ELR (cell line): ENCODE measurements at places on chromosomes 5 and 9.

GRCh38 chr9:92970467-92970923 is 23.2 kb downstream of the FGD3 start:
- peak; percentile 28 for DNase-seq

DNA sequence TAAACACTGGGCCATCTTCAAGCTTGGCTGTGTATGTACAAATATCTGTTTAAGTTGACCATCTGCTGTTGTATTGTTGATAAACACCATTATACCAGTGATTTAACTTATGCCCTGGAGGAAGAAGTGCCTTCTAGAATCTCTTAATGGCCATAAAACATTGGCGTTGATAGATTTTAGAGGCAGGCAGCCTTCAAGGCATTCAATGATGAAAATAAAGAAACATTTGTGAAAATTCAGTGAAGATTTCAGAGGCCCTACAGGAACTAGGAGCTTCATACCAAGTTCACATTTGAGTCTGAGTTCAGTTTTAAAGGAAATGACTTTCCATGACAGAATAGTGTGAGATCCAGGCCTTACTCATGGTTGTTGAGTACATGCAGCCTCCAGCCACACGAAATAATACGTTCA is 52.2 kb downstream of the MAP1B start:
- peak; percentile 84 for DNase-seq

DNA sequence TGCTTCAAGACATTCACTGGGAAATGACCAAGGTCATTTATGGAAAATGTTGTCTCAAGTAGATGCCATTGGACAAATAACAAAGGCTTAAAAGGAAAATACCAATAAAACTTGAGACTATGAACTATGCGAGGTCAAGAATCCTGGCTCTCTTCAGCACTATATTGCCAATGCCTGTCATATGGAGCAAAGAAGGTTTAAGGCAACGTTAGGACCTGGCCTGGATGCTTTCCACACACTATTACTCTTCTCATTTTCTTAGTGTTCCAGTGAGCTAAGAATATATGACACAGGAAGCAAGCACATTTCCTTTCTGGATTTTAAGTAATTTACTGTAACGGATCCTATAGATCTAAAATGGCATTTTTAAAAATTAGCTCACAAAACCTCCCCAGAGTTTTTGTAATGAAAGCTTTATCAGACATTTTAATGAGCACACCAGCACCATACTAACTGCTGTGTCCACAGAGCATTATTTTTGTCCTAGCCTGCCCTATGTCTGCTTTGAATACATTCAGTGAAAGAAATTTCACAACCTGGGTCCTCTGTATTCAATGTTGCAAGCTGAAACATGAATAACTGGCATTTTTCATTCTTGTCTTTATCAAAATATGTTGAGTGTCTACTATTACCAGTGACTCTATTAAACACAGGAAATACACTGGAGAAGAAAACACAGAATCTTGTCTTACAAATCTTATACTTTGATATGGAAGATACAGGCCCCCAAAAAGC is 315.6 kb downstream of the CETN3 start:
- no peak for DNase-seq

DNA sequence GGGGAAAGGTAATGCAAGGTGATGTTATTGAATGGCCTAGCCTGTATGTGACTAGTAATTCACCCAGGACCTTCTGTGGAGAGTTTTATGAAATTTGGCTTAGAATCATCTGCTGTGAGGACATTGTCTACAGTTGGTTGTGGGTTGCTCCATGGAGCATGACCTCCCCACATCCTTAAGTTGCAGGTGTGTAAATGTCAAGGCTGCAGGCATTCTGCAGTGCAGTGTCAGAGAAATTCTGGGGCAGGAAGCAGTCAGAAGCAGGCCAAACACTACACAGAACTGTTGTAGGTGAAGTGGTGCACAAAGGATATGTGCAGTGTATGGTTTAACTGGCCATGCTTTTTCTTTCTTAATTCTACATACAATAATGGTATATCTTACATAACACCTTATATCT is 588.3 kb downstream of the EBF1 start:
- no peak for DNase-seq

GRCh38 chr5:96079075-96079474 is 117.4 kb upstream of the ELL2 start:
- peak; percentile 96 for DNase-seq

DNA sequence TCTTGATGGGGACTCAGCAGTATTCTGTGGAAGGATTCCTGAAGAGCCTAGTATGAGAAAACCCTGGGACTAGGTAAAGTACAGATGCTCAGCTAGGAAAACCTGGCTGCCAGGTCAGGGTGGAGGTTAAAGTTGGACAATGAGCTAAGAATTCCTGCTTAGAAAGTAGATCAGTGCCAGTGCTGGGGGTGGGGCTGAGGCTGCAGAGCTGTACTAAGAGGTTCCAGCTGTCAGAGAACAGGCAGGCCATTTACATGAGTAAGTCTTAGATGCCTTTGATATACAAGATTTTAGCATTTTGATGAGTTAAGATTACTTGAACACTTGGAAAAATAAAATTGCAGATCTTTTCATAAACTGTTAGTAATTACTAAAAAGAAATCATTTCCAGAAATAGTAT is 332.3 kb upstream of the NUDT12 start:
- no peak for DNase-seq

GRCh38 chr5:145157841-145158240 is 677.3 kb downstream of the PRELID2 start:
- DNase-seq, result no peak

DNA sequence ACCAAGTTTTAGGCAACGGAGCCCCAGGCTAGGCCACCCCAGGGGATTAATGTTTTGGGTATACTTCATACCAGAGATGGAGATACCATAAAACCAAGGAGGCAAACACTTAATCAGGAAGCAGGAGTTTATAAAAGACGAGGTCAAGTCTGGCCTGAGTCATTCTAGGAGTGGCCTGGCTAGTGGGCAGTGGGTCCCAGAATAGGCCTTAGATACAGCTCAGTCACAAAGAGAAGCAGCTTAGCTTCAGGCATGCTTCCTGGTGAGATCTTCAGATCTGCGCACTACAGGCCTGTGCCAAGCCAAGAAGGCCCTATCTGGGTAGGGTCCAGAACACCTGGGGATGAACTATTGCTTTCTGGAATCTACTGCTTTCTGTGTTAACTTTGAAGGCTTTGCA is 20.6 kb upstream of the NR5A1 start:
- DNase-seq, result peak; percentile 60

DNA sequence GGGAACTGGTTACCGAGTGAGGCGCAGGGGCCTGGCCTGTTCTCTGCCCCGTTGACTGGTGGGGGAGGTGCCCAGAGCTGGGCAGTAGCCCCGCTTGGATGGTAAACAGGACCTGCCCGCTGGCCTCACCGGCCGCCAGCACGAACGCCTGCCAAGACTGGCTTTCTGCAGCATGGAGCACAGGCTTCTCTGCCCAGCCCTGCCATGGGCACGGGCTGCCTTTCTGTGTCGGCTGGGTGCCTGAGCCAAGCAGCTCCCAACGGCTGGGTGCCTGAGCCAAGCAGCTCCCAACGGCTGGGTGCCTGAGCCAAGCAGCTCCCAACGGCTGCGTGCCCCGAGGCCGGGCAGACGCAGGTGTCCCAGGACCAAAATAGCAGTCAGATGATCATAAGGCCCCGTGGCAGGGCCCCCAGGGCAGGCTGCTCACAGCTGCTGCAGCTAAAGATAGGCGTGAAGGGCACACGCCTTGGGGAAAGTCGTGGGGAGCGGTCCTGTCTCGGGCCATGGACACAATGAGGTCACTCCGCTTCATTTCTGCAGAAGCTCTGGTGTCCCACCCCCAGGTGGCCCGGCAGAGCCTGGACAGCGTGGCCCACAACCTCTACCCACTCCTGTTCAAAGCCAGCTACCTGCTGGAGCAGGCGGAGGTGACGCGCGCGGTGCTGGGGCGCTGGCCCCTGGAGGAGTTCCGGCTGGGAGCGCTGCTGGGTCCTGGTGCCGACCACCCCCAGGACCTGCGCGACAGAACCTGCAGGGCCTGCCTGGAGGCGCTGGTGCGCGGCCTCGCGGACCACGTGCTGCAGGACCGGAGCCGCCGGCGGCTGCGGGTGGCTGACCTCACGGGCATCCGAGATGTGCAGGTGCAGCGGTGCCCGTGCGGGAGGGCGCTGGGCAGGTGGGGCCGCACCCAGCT is at the start of gene LRRC14B:
LRRC14B (plus strand) TSS at position 460 of the 913 bp plus-strand sequence; CDS start at position 504, 44 bp downstream.
- DNase-seq, result no peak

DNA sequence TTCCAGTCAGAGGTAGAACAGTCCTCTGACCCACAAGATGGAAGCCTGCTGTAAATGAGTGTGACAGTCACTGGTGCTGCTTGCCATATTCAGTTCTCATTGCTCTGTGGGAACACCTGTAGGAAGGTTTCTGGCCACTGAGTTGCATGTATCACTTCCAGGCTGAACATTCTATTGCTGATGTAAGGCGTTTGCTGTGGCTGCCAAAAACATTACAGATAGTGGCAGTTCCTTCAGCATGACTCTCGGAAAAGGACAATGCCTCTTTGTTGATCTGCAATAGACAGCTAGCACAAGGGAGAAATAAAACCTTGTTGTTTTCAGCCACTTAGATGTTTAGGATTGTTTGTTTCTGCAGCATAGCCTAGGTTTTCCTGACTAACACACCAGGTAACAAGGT is 217.2 kb downstream of the AGTPBP1 start:
- no peak for DNase-seq

DNA sequence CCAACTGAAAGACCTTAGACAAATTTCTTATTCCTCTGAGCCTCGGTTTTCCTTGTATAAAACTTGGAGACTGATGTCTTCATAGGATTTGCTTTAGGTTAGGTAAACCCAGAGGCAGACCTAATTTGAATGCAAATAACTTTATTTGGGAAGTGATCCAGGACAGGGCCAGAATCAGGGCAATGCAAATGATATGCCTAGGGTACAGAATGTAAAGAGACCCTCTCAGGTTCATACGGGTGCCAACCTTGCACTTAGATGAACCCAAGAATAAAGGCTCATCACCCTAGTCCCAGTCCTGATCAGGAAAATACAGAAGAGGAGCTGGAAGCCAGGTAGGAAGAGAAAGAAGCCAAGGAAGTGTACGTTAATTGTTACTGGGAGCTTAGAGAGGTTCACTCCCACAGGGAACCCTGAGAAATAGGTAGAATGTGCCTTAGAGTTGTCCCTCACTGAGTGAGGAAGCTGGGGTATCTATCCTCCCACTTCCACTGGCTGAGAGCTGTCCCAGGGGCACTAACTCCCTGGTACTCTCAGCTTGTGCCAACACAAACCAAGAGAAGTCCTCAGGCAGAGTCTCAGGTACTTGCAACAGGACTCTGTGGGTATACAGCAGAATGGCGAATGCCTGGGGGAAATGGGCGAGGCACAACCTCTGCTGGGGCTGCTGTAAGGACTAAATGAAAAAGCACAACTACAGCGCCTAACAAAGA is 3.1 kb upstream of the HK3 start:
- DNase-seq, result no peak
